ENCODE measurements at places on chromosomes 11 and 22.
A peak's percentile ranks its signal among the peaks of the same experiment; 100 is the strongest.

- peak; percentile 73 for DNase-seq
These were observed 36.6 kb downstream of the GAS2 start for GRCh38 chr11:22703040-22703439.

GRCh38 chr11:28447226-28447625 is 339.0 kb downstream of the METTL15 start:
- DNase-seq, result no peak

DNA sequence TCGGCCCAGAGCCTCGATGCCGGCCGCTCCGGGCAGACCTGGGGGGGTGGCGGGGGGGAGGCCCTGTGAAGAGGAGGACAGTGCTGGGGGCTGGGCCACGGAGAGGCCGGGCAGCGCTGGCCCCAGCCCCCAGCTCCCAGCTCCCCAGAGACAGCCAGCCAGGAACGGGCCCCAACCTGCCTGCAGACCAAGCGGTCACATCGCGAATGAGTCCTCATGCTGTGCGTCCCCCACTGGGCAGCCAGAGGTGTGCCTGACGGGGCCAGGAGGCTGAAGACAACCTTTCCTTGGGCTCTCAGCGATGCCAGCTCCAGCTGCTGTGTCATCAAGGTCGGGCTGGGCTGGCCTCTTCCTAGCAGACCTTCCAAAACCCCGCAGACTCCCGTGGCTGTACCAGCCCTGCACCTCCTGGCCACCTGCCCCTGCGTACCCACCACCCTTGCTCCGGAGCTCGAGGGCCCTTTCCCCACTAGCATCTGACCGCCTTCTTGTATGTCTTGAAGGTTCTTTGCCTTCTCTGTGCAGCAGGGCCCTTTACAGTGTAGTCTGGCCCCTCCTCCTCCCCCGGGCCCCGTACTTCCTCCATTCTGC is 88.4 kb downstream of the CDKN1C start:
- no peak for DNase-seq

DNA sequence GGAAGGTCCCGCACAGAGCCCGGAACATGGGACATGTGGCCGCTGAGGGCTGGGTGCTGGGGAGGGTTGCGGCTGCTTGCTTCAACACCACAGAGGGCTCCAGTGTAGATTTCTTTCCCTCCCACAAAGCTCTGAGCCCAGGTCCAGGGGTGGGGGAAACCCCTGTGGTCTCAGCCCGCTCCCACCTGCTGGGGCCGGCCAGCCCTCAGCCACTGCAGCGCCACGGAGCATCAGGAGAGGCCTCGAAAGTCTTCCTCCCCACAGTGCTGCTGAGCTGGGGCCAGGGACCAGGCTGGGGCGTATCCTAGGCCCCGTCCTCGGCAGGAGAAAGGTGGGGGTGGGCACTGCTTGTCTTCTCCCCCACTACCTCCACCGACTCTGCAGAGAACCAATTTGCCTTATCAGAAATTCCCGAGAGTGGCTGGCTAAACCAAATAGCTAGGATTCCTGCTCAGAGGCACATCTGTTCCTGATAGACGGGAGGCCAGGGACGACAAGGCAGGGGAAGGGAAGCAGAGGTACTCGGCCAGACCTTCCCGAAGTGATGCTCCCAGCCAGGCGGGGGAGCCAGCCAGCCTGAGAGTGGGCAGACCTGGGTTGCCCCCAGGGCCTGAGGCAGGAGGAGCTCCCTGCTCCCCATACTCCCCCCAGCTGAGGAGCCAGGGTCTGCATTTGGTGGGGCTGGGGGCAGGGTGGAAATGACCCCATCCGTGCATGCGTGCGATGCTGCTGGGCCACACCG is 18.7 kb downstream of the IGF2 start:
- no peak for DNase-seq

DNA sequence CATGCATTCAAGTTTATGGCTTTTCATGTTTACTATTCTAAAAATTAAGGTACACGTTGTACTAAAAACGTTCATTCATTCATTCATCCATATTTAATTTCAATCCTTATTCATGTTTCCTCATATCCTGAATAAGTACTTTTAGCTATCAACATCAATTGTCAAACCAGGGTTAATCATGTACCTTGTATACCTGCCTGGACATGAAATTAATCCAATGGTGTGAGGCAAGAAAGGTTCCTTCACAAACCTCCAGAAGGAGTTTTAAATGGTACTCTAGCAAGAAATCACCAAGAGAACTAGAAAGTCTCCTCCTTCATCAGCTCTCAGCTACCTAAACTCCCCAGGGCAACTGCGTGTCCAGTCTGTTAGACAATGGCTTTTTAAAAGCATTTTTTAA is 33.4 kb downstream of the TMEM123 start:
- DNase-seq, result no peak

DNA sequence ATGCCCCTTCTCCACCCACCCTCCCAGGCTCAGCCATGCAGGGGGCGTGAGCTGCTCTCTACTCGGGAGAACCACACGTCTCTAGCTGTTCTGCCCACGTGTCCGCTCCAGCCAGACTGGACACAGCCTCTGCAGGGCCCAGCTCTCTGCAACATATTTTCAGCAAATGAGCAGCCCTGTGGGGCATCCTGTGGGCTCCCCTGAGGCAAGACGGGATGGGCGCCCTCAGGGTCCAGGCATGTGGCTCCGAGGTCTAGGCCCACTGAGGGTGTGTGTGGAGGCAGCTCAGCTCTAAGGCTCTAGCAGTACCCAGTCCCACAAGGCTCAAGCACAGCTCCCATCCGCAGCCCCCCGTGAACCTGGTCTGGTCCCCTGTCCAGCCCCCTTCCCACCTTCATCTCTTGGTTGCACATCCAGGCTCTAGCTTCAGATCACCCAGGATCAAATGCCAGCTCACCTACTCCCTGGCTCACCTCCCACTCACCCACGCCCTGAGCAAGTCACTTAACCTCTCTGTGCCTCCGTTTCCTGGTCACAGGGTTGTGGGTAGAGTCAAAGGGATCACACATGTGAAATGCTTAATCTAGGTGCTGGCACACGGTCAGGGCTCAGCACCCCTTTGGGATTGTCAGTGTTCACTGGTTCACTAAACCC is 57.8 kb upstream of the TCF20 start:
- no peak for DNase-seq

DNA sequence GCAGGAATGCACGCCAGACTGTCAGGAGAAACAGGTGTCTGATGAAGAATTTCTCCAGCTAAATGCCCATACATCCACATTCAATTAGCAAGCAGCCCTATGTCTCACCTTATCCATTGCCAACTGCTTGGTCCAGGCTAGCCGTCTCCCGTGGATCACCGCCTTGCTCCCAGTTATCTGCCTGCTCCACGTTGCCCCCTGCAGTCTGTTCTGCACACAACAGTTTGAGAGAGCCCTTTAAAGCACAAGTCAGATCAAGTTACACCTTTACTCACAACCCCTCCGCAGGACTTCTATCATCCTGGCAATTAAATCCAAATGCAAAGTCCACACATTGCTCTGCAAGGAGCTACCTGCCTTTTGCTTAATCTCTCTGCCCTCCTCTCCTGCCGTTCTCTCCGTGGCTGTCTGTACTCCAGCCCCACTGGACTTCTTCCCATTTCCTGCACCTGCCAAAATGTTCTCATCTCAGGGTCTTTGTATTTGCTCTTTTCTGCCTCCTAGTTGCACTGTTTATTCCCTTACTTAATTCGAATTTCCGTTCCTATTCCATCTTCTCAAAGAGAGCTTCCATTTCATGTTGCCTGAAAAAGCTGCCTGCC is 185.3 kb upstream of the LARGE1 start:
- peak; percentile 97 for DNase-seq

DNA sequence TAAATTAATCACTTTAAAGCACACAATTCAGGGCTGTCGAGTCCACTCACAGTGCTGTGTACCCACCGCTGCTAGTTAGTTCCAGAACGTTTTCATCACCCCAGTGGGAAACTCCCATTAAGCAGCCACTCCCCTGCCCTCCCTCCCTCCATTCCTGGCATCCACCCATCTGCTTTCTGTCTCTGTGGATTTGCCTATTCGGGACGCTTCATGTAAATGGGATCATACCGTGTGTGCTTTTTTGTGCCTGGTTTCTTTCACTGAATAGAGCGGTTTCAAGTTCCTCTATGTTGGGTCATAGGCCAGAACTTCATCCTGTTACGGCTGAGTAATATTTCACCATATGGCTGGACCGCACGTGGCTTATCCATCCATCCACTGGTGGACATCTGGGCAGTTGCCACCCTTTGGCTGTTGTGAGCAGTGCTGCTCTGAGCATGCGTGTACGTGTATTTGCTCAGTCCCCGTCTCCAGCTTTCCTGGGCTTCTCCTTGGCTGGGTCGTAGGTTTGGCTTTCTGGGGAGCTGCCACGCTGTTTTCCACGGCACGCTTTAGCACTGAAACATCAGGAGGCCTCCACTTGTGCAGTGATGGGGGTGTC is 30.1 kb downstream of the ARHGAP8 start:
- DNase-seq, result no peak

DNA sequence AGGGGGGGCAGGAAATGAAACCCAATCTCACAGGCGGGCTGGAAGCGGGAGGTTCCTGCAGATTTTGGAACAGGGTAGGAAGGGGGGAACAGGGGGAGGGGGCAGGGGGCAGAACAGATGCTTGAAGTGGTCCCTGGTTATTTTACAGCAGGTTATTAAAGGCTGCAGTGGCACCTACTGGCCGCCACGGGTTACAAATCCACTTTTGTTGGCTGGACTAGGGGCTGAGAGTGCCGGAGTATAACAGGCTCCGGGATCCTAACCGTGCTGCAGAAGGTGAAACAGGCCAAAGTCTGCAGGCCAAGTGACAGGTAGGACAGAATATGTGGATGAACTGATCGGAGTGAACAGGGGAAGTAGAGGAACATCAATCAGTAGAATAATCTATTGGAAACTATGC is 2.5 kb downstream of the ROBO3 start:
- peak; percentile 35 for DNase-seq

- no peak for DNase-seq
These were observed 22.1 kb downstream of the SLC5A4 start for GRCh38 chr22:32233091-32233490.

- no peak for DNase-seq
These were observed 35.1 kb downstream of the TTC12 start for GRCh38 chr11:113349528-113349927.

GRCh38 chr22:44686873-44687600 is 15.0 kb upstream of the PRR5 start:
- no peak for DNase-seq
